Activated CD4-positive, alpha-beta T cell treated with anti-CD3 and anti-CD28 coated beads for 36 hours (primary cell): ENCODE measurements at places on chromosomes 12 and 14. TPM values are rescaled to one million over a fixed set of nuclear protein-coding genes. Genes with fewer than 3 reads are reported as not detected.

GRCh38 chr12:91326058-91327027 lies 143.7 kb upstream of the DCN start:
- no peaks in the 10 kb centered on the region for H3K4me1 ChIP-seq
- H3K4me3 ChIP-seq: no peak overlapping the region
- no peak overlapping the region for H3K27ac ChIP-seq
- no peaks in the 10 kb centered on the region for H3K36me3 ChIP-seq

DNA sequence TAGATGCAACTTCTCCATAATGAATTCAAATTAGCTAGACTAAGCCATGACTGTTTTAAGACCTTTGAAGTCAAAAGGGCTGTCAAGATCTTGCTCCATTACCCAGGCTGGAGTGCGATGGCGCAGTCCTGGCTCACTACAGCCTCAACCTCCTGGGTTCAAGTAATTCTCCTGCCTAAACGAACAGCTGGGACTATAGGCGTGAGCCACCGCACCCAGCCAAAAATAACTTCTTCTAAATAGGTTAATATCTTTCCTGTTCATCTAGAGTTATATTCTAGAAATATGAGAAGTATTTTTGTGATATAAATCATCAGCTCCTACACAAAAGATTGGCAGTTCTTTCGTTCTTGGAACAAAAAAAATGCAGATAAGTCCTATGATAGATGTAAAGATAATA lies 39.6 kb upstream of the SOS2 start:
- no peaks in the 10 kb centered on the region for H3K27me3 ChIP-seq
- H3K4me3 ChIP-seq: no peak overlapping the region
- H3K27ac ChIP-seq: no peak overlapping the region
- H3K4me1 ChIP-seq: no peaks in the 10 kb centered on the region

GRCh38 chr12:52234223-52234810 lies 1.3 kb downstream of the KRT7 start:
- no peak for DNase-seq
- no peak overlapping the region for H3K4me3 ChIP-seq
- H3K36me3 ChIP-seq: no peaks in the 10 kb centered on the region
- H3K27ac ChIP-seq: no peak overlapping the region

DNA sequence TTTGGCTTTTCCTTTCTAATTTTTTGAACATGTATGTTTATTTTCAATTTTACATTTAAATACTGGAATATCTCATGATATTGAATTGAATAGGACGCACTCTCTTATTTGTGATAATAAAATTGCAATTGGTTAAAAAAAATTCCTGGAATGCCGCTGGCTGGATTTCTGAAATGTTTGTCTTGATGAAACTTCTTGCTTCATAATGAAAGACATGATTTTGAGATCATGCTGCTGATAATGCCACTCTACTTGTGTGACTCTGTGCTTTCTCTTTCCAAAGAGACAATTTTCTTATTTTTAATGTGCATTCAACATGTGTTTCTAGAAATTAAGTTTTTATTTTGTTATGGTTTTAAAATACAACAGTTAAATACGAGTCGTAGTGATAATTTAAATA lies 465.7 kb upstream of the FAR2 start:
- no peaks in the 10 kb centered on the region for H3K36me3 ChIP-seq
- no peak for DNase-seq
- no peak overlapping the region for H3K27ac ChIP-seq
- H3K4me3 ChIP-seq: no peak overlapping the region
- no peaks in the 10 kb centered on the region for H3K4me1 ChIP-seq
- no peaks in the 10 kb centered on the region for H3K27me3 ChIP-seq

GRCh38 chr12:131989021-131989420 lies 39.3 kb downstream of the EP400 start:
- no peak overlapping the region for H3K4me3 ChIP-seq
- H3K27me3 ChIP-seq: no peaks in the 10 kb centered on the region
- no peak overlapping the region for H3K27ac ChIP-seq
- H3K4me1 ChIP-seq: no peaks in the 10 kb centered on the region

Gene HHIPL1
- total RNA-seq: 0.07 TPM
